ENCODE measurements at places on chromosomes 3 and 15.
A peak's percentile ranks its signal among the peaks of the same experiment; 100 is the strongest.

DNA sequence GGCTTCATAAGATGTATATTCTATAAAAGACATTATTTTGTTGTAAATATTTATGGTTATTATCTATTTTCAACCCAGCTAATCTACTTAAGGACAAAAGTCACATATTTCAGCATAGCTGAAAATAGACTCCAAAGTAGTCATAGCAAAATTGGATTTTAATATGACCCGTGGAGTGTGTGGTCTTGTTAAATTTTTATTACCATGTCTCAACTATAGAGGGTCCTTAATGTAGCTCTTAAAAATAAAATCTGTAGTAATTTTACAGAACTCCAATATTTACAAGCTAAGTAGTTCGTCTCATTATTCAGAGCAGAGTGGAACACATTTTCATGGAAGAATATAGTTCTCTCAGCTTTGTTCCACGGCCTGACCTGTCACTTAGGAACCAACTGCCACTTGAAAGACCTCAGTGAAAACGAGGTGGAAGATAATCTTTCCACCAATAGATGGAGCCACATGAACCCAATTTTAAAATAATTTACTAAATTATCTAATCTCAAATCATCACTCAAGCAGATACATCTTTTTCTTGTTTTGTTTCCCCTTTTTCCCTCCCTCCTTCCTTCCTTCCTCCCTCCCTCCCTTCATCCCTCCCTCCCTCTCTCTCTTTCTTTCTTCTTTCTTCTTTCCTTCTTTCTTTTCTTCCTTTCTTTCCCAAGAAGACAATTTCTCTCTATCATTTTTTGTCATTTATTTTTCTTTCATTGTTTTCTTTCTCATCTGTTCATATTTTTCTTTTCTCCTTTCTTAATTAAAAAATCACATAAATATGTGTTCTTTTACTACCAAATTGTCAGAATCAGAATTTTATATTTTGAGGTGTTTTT, 97.2 kb downstream of the CLDN1 start:
- DNase-seq: no peak

- no peak for DNase-seq
These were observed 71.0 kb downstream of the PPM1L start for GRCh38 chr3:160826991-160827390.

DNA sequence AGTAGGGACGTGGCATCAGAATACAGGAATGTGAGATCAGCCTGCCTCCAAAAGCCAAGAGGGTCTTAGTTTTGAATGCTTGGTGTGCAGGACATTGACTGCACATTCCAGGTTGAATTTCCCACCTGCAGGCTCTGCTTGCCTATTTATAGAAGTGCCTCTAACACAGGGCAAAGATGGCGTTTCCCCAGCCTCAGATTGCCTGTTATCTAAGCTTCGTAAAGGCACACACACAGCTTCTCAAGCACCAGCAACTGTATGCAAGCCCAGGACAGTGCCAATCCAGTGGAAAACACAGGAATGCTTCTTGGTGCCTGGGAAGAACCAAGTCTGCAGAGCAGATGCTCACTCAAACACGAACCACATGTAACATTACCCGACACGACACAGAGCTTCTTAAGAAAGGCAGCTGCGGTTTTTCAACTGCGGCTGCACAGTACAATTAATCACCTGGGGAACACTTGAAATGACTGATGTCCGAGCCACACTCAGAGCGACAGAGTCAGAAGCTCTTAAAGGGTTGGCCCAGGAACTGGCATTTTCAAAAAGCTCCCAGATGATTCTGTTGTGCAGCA, 90.0 kb upstream of the ANKRD34C start:
- DNase-seq: no peak

DNA sequence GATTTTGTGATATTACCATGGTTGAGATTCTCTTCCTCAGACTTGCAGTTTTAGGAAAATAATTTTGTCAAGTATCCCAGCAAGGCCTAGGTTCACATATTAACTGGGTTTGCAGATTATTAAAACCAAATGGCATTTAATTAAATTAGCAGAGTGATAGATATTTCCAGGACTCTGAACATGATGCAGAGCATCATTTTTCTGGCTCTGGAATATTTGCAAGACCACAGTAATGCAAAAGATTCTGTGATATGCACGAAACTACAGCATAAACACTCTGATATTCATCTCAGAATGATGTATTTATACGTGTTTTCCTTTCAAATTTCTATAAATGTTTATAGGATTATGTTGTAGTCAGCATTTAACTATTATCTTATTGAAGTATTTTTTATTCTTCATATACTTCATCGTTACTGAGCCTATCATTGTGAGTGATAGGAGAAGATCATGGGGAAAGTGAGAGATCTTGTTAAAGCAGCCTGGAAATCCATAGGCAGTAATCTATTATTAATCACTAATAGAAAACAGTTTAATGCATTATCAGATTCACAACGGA, 1245.6 kb downstream of the OTOL1 start:
- no peak for DNase-seq

- DNase-seq: peak; percentile 85
These were observed at the start of gene DISP2 for GRCh38 chr15:40357723-40358470. DISP2 (plus strand) TSS chr15:40358219; CDS start chr15:40358322, 103 bp downstream.

GRCh38 chr3:51671734-51672475, 853 bp downstream of the TEX264 start:
- peak; percentile 89 for DNase-seq

GRCh38 chr3:73431183-73431900, 193.4 kb downstream of the PDZRN3 start:
- no peak for DNase-seq

GRCh38 chr15:35630532-35630931, 84.6 kb upstream of the DPH6 start:
- no peak for DNase-seq

GRCh38 chr3:179898024-179898423, 138.7 kb downstream of the PEX5L start:
- no peak for DNase-seq

DNA sequence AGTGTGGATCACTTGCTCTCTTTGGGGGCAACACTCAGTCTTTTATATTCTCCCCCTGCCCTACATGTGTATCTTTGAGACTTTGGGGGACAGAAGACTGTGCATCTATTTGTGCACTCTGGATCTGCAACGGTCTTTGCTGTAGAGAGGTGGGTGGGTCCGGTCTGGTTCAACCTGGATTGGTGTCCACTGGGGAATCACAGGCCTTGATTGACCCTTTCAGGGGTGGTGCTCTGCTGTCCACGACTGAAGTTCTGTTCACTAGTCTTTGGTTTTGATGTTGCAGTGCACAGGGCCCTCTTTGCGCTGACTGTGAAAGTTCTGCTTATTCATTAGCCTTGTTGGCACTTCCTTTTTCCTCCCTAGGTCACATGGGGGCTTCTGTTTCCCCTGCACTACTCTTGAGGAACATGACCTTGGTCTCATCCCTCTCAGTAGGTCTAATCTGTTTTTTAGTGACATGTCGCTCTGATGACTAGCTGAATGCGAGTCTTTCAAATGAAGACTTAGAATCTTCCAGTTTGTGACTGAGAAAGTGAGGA, 284.2 kb downstream of the SV2B start:
- DNase-seq: no peak

- DNase-seq: no peak
These were observed 386.8 kb upstream of the PLSCR5 start for GRCh38 chr3:146991907-146992306.

DNA sequence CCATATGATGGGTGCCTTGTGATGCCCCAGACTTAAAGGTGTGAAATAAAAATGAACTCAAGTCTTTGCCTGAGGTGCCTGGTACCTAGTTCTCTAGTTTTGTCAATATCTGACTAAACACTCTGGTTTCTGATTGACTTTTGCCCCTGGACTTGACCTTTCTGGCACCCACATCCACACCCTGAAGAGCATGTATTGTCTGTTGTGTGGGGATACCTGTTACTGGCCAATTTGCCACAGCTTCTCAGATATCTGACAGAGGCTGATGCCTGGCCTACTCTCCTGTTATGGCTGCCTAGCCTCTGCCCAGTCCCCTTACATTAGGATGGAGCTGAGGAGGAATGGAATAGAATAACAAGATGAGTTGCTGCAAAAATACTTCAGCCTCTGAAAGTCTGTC, 3.6 kb downstream of the ZBTB38 start:
- no peak for DNase-seq

GRCh38 chr3:126546549-126547239, 12.0 kb downstream of the C3orf22 start:
- no peak for DNase-seq

DNA sequence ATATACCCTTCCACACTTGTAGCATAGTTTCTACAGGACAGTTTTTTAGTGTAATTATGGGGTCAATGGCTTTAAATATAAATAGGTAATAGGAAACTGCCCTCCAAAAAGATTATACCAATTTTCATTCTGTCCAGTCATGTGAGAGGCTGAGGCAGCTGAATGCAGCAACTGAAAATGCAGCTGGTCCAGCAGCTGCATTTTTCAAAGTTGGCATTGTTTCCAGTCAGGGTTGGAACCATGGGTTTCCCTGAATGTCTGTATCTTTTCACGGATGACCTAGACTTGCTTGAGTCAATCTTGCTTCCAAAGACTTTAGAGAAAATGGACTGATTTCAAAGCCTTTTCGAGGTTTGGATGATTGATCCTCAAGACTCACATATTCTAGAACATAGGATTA, 9.9 kb upstream of the KNL1 start:
- no peak for DNase-seq

DNA sequence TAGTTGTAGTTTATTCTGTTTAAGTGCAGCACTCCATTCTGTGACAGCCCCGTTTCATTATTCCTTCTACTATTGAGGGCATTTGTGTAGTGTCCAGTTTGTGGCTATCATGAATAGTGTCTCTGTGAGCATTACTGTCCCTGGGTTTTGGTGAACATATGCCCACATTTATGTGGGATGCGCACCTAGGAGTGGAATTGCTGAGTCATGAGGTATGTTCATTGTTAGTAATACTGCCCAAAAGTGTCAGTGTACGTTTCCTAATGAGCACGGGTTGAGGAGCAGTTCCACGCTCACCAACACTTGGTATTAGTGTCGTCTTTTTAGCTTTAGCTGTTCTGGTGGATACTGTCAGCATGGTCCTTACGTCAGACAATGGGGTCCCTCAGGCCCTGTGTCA, 131.8 kb downstream of the SLCO3A1 start:
- DNase-seq: no peak

DNA sequence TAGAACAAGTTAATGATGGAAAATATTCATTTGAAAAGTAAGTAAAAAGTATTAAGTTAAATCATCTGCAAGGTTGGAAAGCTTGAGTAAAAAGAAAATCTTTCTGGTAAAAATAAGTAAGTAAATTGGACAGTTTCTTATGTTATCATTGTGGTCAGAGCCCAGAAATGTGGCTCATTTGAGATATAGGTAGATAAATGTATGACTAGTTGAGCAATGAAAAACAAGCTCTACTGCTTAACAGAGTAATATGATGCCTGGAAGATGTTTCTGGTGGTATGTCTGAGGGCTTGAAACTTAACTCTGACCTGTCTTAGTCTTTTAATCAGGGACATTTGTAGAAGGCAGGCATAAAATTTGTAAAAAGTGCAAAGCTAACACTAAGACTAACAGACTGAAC, 444.0 kb downstream of the MFSD1 start:
- DNase-seq: no peak

DNA sequence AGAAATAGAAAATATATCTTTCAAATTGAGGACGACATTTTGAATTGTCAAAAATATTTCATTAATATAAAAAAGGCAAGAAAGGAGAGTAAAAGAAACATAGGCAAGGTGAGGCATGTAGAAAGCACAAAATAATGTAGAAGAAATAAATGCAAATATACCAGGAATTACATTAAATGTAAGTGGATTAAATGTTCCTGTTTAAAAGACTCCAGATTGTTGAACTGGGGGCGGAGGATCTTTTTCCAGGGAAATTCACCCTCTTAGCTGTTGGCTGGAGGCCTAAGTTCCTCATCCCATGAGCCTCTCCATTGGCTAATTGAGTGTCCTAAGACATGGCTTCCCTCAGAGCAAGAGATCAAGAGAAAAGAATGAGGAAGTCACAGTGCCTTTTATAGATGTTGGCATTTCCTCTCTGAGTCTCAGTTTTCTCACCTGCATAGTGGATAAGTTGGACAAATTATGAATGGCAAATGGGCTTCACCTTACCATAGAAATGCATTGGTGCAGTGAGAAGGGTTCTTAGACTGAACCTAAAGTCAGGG, 147.4 kb upstream of the SMAD3 start:
- DNase-seq: no peak

DNA sequence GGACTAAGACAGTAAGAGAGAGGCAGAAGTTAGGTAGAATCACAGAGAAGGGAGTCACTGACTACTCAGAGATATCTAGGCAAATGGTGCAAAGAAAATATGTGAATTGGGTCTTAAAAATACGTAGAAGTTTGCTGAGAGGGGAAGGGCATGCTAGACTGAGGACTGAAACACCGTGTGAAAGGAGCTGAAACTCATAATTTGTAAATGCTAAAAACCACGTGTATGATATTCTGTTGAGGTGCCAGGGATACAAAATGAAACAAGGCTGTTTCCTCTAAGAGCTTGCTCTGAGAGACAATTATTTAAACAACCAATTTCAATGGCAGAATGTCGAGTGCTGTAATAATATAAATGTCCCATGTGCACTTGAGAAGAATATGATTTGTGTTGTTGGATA, 47.2 kb downstream of the NCK1 start:
- no peak for DNase-seq

DNA sequence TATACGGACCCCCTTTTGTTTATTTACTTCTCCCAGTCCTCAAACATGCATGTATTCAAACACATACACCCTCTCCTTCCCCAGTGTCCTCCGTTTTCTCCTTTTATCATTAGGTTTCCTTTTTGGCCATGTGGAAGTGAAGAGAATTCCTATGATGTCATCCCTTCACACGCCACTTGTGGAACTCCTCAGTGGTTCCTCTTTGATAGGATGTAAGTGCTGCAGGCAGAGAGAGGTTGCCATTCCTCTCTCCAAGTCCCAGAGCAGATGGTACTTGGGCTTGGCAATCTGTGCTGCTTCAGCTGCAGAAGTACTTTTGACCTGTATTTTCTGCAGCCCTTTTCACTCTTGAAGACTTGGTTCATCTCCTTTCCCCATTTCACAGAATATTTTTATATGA, 32.9 kb upstream of the CRTC3 start:
- DNase-seq: no peak

DNA sequence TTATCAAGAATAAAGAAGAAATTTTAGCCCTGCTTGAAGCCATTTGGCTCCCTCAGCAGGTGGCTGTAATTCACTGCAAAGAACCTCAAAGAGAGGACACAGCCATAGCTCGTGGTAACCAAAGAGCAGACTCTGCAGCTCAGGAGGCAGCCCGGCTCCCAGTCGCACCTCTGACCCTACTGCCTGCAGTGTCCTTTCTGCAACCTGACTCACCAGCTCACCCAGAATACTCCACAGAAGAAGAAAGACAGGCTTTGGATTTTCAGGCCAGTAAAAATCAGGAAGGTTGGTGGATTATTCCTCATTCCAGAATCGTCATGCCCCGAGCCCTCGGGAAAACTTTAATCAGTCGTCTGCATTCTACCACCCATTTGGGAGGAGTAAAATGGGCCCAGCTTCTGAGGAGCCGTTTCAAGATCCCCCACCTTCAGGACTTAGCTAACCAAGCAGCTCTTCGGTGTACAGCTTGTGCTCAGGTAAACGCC, 38.6 kb downstream of the ZBTB11 start:
- DNase-seq: no peak

- DNase-seq: no peak
These were observed 15.7 kb upstream of the VEPH1 start for GRCh38 chr3:157518881-157519280.
